Germinal center (tissue), 1 donor: ENCODE measurements at places on chromosomes 3 and 15.
A peak's percentile ranks its signal among the peaks of the same experiment; 100 is the strongest.

DNA sequence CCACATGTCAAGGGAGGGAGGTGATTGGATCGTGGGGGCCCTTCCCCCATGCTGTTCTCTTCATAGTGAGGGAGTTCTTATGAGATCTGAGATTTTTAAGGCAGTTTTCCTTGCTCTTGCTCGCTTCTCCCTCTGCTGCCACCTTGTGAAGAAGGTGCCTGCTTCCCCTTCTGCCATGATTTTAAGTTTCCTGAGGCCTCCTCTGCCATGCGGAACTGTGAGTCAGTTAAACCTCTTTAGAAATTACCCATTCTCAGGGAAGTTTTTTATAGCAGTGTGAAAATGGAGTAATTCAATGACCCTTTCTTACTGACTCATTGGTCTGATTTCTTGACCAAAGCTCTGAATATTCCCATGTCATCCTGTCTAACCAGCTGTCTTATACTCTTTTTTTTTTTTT is 484.4 kb upstream of the TPRG1 start:
- no peak for DNase-seq

DNA sequence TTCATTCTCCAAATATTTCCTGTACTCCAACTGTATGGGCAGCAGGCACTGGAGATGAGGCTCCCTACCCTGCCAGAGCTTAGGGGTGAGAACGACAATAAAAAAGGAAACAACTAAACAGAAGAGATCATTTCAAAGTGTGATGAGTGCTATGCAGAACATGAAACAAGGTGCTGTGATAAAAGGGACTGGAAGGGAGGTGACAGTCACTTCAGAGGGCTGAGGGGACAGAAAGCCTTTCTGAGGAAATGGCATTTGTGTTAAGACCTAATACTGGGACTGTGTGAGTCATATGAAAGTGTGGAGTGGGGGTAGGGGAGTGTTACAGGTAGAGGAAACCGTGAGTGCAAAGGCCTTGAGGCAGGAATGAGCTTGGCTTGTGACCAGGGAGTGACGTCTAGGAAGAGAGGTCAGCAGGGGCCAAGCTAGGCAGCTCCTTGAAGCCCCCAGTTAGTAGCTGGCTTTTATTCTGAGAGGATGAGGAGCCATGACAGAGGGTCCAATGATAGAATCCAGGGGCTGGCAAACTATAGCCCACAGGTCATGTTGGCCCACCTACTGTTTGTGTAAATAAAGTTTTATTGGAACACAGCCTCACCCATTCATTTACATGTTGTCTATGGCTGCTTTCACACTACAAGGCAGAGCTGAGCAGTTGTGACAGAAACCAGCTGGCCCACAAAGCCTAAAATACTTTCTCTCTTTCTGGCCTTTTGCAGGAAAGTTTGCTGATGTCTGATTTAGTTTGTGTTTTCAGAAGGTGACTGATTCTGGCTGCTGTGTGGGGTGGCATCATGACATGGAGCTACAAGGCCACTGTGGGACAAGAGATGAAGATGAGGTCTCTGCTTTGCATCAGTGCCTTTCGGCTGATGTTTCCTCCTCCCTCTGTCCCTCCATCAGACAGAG is 56.6 kb downstream of the LSM3 start:
- DNase-seq = no peak

DNA sequence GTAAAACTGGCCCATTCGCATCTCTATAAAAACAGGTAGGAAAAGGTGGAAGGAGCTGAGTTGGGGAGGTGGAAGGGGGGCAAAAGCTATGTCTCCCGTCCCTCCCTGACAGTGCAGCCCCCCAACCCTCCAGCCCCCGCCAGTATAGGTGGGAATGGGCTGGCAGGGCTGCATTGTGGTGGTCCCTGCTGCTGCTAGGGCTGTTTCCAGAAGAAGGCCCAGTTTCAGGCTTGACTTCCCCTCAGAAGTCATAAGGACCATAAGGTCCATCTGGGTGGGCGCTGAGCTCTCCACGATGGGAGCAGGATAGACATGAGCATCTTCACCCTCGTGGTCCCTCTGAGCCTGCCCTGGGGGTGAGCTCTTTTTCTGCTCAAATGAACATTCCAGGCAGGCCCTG is 44.2 kb downstream of the APBA2 start:
- DNase-seq = no peak

GRCh38 chr3:52507359-52507758 is 12.2 kb downstream of the STAB1 start:
- no peak for DNase-seq

GRCh38 chr3:140758791-140759444 is 81.1 kb downstream of the TRIM42 start:
- no peak for DNase-seq

DNA sequence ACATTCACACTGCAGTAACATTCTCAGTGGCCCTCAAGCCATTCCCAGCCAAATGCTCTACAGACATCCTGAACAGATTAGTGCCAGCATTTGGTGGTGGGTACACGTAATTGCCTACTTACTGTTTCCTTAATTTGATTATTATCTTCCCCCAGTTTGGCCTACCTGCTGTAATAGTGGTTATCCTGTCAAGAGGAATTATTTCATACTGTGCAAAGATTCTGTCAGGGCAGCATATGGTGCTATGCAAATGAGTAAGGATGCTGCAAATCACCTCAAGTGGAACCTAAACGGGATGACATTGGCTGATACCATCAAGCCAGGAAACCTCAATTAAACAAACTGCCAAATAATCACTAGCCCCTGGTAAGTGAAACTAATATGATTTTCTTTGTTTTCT is 88.7 kb downstream of the SEMA6D start:
- DNase-seq = no peak

DNA sequence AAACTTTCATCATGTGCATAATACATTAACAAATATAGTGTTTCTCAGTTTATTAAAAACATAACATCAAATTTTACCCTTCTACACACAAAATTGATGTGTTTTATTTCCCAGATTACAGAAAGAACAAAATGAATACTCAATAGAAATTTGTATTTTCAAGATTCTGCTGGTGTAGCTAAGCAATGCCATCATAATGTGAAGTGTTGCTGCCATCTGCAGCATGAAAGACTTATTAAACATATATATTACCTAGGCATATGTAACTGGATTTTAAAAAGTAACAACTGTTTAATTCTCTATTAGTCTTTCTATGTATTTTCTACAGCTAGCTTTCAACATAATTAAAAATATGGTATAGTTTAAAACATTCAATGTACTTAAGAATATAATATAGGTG is 27.5 kb downstream of the PLSCR5 start:
- no peak for DNase-seq

GRCh38 chr3:121794264-121794983 is 40.4 kb downstream of the IQCB1 start:
- DNase-seq = peak; percentile 12

GRCh38 chr3:25527801-25528200 is 99.7 kb downstream of the RARB start:
- no peak for DNase-seq

DNA sequence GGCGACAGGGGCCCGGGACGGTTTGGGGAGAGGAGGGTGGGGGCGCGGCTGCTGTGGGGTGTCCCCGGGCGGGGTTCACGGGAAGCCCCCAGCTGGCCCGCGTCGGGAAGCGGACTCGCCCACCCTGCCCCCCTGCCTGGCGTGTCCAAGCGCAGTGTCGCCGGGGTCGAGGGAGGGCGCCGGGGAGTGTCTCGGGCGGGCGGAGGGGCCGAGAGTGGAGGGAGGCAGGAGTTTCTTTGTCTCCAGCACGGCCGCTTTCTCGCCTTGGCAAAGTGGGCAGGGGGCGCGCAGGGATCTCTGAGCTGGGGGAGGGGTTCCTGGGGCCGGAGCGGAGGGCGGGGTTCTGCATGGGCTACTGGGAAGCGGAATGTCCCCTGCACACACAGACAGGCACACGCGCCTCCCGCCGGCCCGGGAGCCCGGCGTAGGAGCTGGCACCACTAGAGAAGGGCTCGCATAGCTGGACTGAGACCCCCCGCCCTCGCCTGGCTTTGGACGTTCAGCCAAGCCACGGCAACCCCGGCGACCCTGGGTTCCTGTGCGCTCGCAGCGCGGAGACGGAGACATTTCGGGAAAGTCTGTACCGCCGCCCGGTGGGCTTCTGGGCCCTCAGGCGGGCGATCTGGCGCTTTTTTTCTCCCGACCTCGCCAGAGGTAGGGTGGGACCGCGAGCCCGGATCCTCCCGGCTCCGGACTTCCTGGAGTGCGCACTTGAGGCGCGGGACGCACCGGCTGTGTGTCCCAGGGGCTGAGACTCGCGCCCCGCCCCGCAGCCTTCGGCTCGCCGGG is 822 bp downstream of the ST8SIA2 start:
- no peak for DNase-seq

GRCh38 chr15:49286649-49287404 is 116.8 kb downstream of the GALK2 start:
- DNase-seq = no peak

GRCh38 chr15:50137893-50138292 is 18.9 kb upstream of the ATP8B4 start:
- no peak for DNase-seq

DNA sequence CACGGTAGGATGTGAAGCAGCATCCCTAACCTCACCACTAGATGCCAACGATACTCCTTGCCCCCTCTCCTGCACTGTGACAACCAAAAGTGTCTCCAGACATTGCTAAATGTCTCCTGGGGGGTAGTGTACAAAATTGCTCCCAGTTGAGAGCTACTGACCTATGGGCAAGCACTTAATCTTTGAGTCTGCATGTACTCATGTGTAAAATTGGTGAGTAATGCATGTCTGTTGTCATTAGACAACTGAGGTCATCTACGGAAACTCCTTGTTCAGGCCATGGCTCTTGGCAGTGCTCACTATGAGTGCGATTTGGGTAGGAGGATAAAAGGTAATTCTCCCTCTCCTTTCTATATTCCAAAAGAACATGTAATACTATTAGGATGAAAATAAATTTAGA is 29.2 kb downstream of the PDHB start:
- no peak for DNase-seq

DNA sequence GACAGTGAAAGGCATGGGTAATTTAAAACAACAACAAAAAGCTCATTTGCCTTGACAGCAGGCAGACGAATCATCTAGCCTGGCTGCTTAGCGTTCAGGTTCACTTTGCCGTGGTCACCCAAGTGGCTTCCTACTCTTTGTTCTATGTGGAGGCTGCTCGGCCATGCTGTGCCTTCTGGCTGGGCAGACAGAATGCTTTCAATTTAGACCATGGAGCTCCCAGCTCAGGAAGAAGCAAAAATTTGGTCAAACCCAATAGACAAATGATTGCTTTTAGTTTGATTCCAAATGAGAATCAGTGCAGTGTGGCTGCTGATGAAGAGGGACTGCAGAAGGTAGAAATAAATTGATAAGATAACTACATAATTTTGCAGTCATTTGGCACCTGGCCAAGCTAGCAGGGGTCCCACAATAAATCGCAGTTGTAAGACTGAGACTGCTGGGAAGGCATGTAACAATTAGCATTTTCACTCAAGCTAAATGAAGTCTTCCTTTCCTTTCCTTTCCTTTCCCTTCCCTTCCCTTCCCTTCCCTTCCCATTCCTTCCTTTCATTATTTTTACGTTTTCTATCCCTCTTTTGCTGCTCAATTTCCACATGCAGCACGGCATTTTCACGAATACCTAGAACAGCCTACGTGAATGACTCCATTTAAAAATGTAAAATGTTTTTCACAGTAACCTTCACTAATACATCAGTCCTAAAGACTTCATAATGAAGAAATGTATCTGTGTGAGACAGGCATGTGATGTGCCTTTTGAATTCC is 360.4 kb upstream of the TGFBR2 start:
- no peak for DNase-seq

DNA sequence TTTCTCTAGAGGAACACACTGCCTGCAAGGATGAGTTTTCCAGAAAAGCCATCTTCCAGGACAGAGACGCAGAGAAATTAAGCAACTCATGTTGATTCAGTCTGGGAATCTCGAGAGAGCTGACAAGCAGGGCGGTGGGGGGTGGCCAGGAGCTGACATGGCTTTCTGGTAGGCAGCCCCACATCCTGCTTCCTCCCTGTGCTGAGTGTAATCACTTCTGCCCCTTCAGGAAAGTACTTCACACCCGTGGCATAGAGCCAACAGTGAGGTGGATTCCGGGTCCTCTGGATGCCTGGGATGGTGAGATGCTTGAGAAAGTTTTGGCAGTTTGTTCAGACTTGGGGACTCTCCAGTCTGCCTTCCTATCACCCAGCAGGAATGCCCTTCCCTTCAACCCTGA is 221.1 kb downstream of the SLCO3A1 start:
- no peak for DNase-seq

GRCh38 chr3:98508582-98508981 is 11.1 kb downstream of the OR5K2 start:
- no peak for DNase-seq

GRCh38 chr3:153145454-153145853 is 16.6 kb upstream of the RAP2B start:
- DNase-seq = no peak

- no peak for DNase-seq
These were observed 33.0 kb upstream of the ARL14 start for GRCh38 chr3:160643994-160644393.

DNA sequence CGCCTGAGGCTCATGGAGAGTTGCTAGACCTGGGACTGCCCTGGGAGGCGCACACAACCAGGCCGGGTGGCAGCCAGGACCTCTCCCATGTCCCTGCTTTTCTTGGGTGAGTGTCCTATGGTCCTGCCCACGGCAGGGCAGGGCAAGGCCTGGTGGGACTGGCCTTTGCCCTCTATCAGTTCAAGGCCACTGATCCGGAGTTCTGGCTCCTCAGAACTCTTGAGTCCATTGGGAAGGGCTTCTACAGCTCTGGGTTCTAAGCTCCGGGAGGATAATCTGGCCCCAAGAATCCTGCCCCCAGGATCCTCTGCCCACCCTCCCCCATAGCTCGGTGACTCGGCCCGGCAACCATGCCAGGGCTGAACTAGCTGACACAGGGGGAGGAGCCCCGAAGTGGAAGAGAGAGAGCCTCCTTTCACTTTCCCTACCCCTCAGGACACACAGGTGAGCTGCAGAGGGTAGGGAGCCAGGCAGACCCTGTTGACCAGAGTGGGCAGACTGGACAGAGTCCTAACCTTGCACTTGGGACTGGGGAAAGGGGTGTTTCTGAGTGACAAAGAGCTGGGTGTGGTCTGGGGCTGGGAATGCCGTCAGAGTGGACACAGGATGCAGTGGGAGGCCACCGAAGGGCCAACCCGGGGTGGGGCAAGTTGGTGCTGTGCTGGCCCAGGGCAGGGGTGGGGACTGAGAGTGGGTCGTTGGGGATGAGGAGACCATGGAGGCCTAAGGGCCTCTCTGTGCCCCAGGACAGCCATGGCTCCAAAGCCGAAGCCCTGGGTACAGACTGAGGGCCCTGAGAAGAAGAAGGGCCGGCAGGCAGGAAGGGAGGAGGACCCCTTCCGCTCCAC is 664 bp downstream of the PARP3 start:
- DNase-seq = peak; percentile 86

GRCh38 chr15:88630141-88630721 is 8.6 kb upstream of the ISG20 start:
- no peak for DNase-seq

GRCh38 chr3:156583469-156583868 is 28.6 kb upstream of the SSR3 start:
- no peak for DNase-seq

DNA sequence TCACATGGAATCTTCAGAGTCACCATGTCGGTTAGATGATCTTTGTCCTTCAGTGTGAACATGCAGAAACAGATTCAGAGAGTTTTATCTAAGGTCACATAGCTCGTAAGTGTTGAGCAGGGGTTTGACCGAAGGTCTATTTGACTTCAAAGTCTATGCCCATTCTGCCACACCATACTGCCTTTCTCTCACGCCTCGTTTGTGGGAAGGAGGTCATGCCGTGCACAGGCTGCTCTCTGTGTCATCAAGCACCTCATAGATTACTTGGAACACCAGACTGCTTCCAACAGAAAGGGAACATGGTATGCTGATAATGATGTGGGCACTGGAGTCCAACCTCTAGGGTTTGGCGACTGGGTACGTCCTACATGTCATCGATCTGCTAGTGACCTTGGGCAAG is 128.8 kb downstream of the SV2B start:
- DNase-seq = no peak
